ENCODE measurements at places on chromosomes 2 and 18. TPM values are rescaled to one million over a fixed set of nuclear protein-coding genes. Genes with fewer than 3 reads are reported as not detected.

The TMEM37 gene
- not detected for total RNA-seq

The INO80D gene
- 30.3 TPM for total RNA-seq

The NEURL3 gene
- 0.75 TPM for total RNA-seq

DNA sequence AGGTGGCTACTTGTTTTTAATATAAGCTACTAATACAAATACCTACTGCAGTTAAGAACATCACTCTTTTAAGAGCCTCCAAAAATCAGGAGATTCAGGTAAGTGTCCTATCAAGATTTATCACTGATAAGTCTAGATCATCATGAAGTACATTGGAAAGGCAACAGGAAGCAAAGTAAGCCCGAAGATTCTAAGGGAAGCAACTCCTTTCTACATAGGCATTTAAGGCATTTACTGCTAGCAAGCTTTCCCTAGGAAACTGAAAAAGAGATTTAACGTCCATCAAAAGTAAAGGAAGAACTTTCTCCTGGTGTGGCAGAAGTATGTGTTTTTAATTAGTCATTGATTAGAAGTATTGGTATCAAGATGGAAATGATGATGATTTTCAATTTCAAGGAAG lies 3.7 kb downstream of the STK17B start:
- peaks cover 54% of the 10 kb centered on the region for H3K4me1 ChIP-seq
- peak overlapping the region; percentile 92 for H3K27ac ChIP-seq
- H3K36me3 ChIP-seq: peaks cover 58% of the 10 kb centered on the region
- no peaks in the 10 kb centered on the region for H3K27me3 ChIP-seq
- H3K4me3 ChIP-seq: peak overlapping the region; percentile 94

- no peak overlapping the region for H3K4me3 ChIP-seq
- H3K27me3 ChIP-seq: no peaks in the 10 kb centered on the region
- no peak for DNase-seq
Measured at GRCh38 chr2:126877861-126878565, 20.7 kb upstream of the TEX51 start.

DNA sequence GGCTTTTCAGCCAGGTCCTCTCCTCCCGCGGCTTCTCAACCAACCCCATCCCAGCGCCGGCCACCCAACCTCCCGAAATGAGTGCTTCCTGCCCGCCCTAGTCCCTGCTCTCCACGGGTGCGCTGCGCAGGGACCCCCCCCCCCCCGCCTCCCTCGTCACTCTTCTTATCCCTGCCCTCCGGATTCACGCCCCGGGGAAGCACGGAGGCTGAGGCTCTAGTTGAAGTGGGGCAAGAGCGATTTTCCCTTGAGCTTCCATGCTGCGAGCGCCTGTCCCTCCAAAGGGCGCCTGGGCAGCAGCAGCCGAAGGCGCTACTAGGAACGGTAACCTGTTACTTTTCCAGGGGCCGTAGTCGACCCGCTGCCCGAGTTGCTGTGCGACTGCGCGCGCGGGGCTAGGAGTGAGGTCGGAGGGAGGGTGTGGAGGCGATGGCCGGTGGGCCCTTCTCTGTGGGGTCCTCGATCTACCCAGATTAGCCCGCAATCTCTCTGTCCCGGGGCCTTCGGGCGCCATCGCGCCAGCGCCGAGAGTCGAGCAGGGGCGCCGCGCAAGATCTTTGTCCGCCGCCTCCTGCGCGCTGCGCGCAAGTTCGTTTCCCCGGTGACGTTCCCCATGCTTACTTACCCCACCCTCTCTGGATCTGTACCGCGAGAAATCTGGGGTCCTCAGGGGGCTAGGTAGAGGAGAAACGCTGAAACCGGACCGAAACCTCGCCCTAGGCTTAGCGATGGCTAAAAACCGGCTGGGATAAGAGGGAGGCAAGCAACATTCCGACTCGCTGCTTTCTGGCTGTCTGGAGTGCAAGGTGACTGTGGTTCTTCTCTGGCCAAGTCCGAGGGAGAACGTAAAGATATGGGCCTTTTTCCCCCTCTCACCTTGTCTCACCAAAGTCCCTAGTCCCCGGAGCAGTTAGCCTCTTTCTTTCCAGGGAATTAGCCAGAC lies 677 bp downstream of the GAD1 start:
- DNase-seq: no peak
- H3K4me3 ChIP-seq: peak overlapping the region; percentile 79
- peaks cover 91% of the 10 kb centered on the region for H3K27me3 ChIP-seq

DNA sequence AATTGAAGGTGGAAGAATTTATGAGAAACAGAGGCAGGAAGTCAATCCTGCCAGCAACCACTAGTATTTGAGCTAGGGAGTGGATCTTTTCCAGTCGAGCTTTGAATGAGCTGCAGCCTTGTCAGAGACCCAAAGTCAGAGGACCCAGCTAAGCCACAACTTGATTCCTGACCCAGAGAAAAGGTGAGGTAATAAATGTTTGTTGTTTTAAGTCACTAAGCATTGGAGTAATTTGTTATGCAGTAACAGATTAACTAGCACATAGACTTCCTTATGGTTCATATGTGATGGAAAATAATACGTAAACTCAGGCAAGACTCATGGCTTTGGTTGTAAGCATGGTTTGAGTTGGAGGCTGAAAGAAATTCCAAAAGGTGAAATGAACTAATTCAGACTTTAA lies 21.6 kb downstream of the EFEMP1 start:
- no peak overlapping the region for H3K4me3 ChIP-seq
- no peaks in the 10 kb centered on the region for H3K4me1 ChIP-seq
- H3K36me3 ChIP-seq: no peaks in the 10 kb centered on the region
- no peak for DNase-seq
- no peak overlapping the region for H3K27ac ChIP-seq

DNA sequence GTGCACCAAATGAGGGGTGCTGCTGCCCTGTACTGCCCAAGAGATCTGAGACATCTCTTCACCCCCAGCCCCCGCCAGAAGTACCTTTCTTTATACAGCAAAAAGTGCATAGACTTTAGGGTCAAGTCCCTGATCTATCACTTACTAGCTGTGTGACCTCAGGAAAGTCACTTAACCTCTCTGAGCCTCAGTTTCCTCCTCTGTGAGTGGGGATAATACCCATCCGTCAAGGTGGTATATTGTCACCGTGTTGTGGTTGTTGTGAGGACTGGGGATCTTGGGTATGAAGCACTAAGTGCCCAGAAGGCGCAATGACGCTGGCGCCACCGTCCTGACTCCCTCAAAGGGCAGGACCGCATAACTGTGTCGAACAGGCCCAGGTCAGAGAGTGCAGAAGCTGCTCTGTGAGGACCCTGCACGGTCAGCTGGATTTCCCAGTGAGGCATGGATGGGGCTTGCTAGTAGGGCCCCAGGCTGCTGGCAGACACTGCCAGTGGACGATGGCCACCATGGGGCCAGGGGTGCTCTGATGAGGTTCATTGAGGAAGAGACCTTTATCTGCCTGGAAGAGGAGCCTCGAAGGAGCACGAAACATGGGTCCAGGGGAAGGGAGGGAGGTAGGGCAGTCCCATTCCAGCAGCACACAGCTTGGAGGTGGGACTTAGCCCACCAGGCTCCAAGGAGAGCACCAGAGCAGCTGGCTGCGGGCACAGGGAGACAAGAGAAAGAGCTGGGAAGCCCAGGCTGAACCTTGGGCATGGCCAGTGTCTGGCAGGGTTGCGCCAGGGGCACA lies 61.8 kb upstream of the LAPTM4A start:
- no peaks in the 10 kb centered on the region for H3K27me3 ChIP-seq
- H3K4me1 ChIP-seq: no peaks in the 10 kb centered on the region
- H3K4me3 ChIP-seq: no peak overlapping the region

DNA sequence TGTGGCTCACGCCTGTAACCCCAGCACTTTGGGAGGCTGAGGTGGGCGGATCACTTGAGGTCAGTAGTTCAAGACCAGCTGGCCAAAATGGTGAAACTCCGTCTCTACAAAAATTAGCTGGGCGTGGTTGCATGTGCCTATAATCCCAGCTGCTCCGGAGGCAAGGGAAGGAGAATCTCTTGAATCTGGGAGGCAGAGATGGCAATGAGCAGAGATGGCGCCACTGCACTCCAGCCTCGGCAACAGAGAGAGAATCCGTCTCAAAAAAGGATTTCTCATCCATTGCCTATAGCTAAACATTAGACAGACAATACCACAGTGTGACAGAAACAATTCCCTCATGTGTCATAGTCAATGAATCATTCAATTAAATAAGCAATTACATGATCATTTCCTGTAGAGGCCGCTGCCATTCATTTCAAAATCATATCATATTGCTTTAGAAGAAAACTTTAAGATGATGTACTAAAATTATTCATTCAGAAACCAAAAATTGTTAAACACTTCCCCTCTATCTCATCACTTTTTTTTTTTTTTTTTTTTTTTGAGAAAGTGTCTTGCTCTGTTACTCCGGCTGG lies 69.5 kb upstream of the TGIF1 start:
- H3K27ac ChIP-seq: no peak overlapping the region
- DNase-seq: no peak
- H3K36me3 ChIP-seq: no peaks in the 10 kb centered on the region
- peaks cover 7% of the 10 kb centered on the region for H3K4me1 ChIP-seq
